ENCODE measurements at places on chromosomes 2 and 18.

GRCh38 chr2:127044165-127044718, 62.7 kb downstream of the BIN1 start:
- peak; percentile 1 for DNase-seq

DNA sequence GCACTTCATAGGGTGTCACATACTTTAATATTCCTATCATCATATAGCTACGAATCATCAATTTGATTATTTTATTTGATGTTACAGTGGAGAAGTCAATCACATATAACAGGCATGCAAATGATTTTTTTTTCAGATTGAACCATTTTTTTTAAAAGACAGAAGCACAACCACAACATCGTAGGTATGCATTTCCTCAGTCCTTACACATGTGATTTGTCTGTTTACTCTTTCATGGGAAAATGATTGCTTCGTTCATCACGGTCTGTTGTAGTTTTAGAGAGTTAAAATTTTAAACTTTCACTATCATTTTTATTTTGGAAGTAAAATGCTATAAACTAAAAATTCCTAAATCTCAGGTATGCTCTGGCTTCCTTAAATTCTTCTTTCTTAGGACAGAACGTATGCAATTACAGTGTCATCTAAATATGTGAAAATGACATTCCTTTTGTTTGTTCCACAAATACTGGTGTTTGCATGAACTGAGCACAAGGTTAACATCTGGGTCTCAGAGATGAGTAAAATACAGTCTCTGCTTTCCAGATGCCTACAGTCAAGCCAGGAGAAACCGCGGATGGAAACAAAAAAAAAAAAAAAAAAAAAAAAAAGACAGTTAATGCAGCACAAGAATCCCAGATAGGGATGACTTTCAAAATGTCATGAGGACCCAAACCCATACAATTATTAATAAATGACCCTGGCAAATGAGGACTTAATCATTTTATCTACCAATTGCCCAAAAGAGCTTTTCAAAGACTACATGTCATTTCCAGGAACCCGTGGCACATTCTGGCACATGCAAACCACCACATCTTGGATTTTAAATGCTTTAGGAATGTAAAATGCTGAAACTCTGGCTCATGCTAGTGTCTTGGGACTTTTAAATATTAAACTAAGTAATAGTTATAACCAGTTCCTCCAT, 201.2 kb downstream of the LRP1B start:
- no peak for DNase-seq

GRCh38 chr18:63005306-63005705, 290.0 kb downstream of the PHLPP1 start:
- no peak for DNase-seq

DNA sequence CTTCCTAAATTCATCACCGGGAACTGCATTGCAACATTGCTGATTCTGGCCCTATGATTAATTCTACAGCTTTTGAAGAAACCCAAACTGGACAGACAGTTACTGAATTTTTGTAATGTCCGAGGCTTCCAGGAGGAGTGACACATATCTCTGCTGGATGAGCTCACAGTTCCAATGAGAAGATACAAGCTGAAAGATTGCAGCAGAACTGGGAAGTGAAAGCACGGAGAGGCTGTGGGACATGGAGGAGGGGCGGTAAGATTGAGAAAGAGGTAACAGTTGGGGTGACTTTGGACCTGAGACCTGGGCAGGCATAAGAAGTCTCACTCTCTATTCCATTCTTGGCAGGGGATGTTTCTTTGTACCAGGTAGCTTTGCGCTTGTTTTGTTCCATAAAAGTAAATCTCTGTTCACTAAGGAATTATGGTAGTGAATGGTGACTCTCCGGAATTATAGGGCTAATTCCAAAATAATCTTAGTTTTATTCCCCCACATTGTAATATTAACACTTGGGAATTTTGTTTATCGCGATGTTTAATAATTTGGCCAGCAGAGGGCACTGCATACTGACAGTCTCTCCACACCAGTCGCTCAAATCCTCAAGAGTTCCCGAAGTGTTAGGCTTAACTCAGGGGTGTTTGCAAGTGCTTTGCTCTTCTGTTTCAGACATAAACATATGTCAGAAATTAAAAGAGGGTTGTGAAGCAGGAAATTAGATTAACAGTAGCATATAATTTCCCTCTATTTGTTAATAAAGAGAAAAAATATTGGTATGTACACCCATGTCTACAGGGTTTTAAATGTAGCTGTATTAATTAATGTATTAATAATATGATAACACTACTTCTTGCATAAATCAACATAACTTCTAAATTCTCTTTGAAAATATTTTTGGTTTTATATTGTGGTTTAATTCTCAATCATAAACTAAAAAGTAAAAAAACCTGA, 201.4 kb downstream of the SOCS6 start:
- DNase-seq: peak; percentile 21

DNA sequence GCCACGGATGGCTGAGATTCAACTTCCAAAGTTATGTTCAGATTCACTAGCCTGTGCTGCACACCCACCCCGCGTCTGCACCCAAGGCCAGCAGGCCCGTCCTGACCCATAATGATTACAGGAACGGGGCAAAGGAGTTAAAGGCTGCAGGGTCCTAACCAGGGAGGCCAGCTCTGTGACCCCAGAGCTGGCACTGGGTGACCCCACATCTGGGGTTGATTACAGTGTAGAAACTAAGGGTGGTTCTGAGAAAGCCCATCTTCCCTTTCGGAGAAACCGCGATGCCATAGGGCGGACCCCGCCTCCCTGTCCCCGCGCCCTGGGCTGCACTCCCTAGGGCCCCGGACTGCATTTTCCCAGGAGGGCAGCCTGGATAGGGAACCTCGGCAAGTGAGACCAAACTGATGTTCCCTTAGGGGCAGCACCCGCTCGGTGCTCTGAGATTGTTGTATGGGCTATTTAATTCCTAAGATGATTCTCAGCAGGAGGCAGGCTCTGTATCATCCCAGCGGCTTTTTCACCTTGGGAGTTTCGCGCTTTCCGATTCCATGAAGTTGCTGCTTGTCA, 2.2 kb upstream of the GPR148 start:
- no peak for DNase-seq

GRCh38 chr2:118846953-118847761, at the start of gene EN1:
EN1 (minus strand) TSS chr2:118847648; CDS start chr2:118847167, 481 bp downstream.
- no peak for DNase-seq

GRCh38 chr2:219405451-219405850, 12.7 kb upstream of the DES start:
- DNase-seq: no peak

DNA sequence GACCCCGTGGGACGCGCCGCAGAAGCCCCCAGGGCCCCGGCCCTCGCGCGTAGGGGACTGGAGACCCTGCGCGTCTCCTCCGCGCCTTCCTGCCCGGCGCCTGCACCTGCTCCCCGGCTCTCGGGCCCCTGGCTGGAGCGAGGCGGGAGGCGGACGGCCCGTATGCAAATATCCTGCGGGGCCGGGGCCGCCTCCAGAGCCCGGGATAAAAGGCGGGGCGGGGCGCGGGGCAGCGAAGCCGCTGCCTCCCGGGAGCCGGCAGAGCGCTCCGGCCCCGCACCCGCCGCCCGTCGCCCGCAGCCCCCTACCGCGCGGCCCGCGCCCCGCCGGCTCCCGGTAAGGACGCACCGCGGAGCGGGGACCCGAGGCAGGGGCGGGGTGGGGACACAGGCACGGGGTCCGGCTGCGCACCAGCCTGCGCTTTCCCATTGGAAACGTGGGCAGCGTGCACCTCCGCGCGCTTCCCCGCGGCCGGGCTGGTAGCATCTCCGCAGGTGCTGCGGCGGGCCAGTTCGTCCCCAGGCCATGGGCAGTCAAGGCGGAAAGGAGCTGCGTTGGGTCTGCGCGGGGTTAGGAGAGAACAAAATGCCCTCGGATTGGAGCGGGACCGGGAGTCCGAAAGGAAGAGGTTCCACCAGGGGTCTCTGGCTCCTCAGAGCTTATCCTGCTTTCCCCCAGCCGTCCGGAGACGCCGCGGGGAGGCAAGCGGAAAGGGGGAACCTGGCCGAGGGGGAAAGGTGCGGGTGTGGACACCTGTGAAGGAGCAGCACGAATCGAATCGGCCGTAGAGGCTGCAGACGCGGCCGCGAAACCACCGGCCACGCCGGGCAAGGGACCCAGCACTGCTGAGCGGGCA, at the start of gene ATP6V1C2:
ATP6V1C2 (plus strand) TSS at position 235 of the 856 bp plus-strand sequence. CDS start 1,220 bp downstream, outside the sequence.
- DNase-seq: peak; percentile 28

DNA sequence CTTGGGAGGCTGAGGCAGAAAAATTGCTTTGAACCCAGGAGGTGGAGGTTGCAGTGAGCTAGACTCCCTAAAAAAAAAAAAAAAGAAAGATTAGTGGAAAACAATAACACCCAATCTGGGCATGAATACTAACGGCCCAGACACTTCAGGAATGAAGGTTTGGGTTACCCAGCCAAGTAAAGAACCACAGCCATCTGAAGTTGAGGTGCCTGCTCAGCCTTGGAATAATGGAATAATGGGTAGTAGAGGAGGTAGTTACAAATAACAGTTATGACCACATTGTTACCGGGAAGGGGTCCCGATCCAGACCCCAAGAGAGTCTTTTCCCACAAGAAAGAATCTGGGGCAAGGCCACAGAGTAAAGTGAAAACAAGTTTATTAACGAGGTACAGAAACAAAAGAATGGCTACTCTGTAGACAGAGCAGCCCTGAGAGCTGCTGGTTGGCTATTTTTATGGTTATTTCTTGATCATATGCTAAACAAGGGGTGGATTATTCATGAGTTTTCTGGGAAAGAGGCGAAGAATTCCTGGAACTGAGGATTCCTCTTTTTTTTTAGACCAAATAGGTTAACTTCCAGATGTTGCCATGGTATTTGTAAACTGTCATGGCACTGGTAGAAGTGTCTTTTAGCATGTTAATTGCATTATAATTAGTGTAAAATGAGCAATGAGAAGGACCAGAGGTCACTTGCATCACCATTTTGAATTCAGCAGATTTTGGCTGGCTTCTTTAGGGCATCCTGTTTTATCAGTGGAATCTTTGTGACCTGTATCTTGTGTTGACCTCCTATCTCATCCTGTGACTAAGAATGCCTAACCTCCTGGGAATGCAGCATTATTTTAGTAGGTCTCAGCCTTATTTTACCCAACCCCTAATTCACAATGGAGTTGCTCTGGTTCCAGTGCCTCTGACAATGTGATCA, 96.2 kb upstream of the HAAO start:
- DNase-seq: no peak

DNA sequence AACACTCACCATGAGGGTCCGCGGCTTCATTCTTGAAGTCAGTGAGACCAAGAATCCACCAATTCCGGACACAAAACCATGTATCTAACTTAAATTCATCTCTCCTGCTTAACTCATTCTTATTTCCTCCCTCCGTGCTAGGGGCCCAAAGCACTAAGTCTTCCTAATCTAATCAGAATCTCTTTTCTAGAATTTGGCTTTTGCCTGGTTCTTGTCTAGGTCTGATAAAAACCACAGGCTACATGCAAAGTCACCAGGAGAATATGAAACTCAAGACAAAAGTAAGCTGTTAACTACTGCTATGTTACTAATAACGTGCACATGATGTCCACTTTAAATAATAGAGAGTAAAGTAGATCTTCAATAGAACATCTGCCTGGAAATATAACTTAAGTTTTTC, 69.9 kb downstream of the TRIP12 start:
- DNase-seq: no peak

GRCh38 chr18:55385770-55386169, 202.2 kb downstream of the TCF4 start:
- DNase-seq: no peak

GRCh38 chr18:9612215-9612830, 2.0 kb downstream of the PPP4R1 start:
- DNase-seq: peak; percentile 30

- DNase-seq: no peak
Measured at GRCh38 chr18:31273812-31274527, 44.0 kb upstream of the DSG1 start.

- no peak for DNase-seq
Measured at GRCh38 chr2:172287605-172288315, 139.6 kb upstream of the ITGA6 start.

GRCh38 chr18:13455960-13456481, 237.5 kb downstream of the LDLRAD4 start:
- DNase-seq: peak; percentile 77

DNA sequence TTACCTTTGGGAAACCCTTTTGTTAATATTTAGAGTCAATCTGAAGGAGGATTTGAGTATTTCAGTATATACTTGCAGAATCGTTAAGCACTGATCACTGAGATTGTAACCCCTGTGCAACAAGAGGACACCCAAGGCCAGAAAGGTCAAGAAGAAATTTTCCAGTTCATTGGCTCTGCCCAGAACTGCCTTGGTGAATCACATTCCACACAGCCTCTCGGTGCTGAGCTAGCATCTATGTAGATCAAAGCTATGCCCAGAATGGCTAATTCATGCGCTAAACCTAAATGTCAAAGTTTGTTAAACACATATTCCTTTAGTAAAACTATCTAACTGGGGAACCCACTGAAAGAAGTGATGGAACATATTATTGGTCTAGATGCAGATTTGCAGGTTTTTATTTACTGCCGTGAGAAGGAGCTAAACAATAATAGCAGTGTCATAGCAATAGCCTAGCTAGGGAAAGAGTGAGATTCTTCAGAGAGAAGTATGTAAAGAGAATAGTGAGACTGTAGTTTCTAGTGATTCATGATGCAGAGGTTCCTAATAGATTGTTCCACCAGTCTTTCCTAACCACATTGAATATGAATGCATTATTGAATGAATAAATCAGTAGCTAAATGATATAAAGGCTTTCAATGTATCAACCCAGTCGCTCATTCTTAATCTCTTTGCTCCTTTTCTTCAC, 423.2 kb upstream of the CRIM1 start:
- no peak for DNase-seq

- no peak for DNase-seq
Measured at GRCh38 chr2:113847144-113847543, 42.7 kb upstream of the ACTR3 start.

DNA sequence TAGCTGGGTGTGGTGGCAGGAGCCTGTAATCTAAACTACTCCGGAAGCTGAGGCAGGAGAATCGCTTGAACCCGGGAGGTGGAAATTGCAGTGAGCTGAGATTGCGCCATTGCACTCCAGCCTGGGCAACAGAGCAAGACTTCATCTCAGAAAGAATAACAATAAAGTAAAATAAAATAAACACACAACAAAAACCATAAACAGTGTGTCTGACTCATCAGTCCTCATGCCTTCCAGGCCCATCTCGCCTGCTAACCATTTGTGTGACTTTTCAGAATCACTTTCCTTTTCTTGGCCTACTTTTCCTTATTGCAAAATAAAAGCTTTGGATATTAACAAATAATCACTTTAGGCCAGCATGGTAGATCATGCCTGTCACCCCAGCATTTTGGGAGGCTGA, 42.0 kb upstream of the ASXL2 start:
- DNase-seq: no peak

- no peak for DNase-seq
Measured at GRCh38 chr18:34221971-34222306, 2.8 kb downstream of the NOL4 start.

DNA sequence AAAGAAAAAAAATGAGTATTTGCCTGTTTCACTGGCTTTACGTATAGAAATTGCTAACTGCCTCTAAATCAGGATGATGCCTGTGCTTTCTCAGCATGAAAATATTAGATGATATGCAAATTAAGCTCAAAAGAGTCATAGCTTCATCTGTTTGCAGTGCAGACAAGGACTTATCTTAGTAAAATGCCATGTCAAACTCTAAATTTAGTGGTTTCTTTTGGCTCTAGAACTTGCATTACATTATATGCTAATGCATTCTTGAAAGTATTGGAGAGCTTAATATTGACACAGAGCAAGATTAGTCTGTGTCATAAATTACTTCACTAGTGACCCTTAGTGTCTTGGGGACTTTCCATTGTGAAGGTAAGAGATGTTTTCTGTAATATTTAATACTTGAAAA, 1109.1 kb upstream of the NRXN1 start:
- DNase-seq: no peak
